ENCODE measurements at places on chromosomes 1 and 21. TPM values are rescaled to one million over a fixed set of nuclear protein-coding genes. Genes with fewer than 3 reads are reported as not detected.

L1TD1 gene
- total RNA-seq, result not detected

DNA sequence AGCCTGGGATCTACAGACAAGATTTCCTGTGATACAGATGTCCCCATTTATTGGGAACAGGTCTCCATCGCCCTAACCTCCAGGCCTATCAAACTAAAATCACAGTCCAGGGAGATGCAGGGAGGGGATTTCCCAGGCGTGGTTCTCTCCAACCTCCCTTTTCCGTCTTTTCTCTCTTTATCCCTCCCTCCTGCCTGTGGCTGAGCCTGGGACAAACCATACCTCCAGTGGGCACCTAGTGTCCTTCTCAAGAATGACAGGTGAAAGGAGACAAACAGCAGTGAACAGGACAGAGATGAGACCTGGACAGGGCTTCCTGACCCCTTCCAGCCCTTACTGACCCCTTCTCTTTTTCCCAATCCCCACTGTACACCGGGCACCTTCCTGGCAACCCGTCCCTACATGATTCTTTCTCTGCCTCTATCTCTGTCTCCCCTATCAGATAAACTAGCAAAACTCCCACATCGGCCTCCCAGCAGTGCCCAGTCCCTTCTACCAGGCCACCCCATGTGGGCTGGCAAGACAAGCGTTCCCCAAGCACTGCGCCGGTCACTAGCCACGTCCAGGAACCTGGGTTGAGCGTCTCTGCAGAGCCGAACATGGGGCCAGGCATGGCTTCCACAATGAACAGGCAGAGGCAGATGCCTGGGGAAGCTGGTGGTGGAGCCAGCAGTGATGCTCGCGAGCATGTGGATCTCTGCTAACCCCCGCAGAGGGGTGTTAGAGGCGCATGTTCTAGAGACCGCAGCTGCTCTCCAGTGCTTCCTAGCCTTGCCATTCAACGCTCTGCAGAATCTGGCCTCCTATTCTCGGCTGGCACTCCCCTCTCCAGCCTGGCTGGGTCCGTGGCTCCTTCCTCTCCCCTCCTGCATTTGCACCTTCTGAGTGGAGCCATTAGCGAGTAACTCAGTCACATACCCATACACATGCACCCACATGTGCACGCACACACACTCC is 54.7 kb downstream of the ELK4 start:
- peaks cover 10% of the 10 kb centered on the region for H3K27me3 ChIP-seq
- no peak for DNase-seq
- no peaks in the 10 kb centered on the region for H3K4me1 ChIP-seq
- H3K4me3 ChIP-seq, result no peak overlapping the region
- H3K36me3 ChIP-seq, result no peaks in the 10 kb centered on the region

DNA sequence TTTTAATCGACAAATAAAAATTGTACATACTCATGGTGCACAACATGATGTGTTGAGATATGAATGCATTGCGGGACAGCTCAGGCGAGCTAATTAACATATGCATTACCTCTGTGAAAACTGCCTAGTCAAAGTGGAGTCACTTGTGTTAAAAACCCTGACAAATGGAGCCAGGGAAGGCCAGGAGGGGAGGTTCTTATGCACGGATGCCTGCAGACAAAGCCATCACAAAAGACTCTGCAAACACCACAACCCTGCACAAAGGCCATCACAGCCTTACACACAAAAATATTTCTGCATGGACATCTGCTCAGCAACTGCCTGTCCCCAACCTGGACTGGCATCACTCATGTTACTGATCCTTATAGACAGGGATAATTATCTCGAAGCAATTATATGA is 204.4 kb upstream of the AJAP1 start:
- H3K27me3 ChIP-seq, result no peaks in the 10 kb centered on the region
- no peak for DNase-seq
- no peak overlapping the region for H3K27ac ChIP-seq

- no peaks in the 10 kb centered on the region for H3K36me3 ChIP-seq
- H3K4me1 ChIP-seq, result peaks cover 28% of the 10 kb centered on the region
- no peak overlapping the region for H3K27ac ChIP-seq
- no peak overlapping the region for H3K4me3 ChIP-seq
Measured at GRCh38 chr1:183593356-183593755, 3.1 kb upstream of the NCF2 start.

GRCh38 chr1:207810606-207811295 is 58.9 kb downstream of the CD46 start:
- H3K27me3 ChIP-seq, result no peaks in the 10 kb centered on the region
- no peak overlapping the region for H3K27ac ChIP-seq
- DNase-seq, result no peak
- no peak overlapping the region for H3K4me3 ChIP-seq

- no peak for DNase-seq
- no peaks in the 10 kb centered on the region for H3K27me3 ChIP-seq
- no peaks in the 10 kb centered on the region for H3K4me1 ChIP-seq
Measured at GRCh38 chr1:245768596-245768995, 613.8 kb downstream of the KIF26B start.

EPHB2 gene
- 0.36 TPM for total RNA-seq

LIPI gene
- not detected for total RNA-seq

DNA sequence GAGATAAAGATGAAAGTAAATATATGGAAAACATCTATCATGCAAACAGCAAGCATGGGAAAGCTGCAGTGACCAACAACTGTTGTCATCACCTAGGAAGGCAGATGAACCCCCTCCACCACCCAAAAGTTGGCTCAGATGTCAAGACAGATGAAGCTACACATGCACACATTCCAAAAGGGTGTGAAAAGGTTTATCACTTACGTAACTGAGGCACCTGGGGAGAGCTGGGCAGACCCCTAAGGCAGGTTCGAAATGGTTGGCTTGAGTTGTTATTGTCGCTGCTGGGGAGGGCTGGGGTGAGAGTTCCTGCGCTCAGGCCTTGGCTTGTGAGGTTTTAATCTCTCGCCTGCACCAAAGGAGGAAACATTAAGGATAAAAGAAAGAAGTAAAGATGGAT is 355.1 kb upstream of the CHRM3 start:
- H3K4me3 ChIP-seq, result no peak overlapping the region
- H3K4me1 ChIP-seq, result no peaks in the 10 kb centered on the region
- no peaks in the 10 kb centered on the region for H3K36me3 ChIP-seq
- H3K27me3 ChIP-seq, result no peaks in the 10 kb centered on the region
- no peak for DNase-seq
- H3K27ac ChIP-seq, result no peak overlapping the region

DNA sequence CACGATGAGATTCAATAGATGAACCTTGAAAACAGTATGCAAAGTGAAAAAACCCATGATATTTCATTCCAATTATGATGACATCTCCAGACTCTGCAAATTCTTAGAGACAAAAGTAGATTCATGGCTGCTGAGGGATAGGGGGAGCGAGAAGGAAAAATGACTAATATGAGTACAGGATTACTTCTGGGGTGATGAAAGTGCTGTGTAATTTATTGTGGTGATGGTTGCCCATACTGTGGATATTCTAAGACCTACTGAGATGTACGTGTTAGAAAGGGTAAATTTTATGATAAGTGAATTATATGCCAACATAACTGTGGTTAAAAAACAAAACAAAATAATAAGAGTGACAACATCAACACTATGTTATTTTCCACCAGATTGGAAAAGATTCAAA is 18.9 kb upstream of the RGS7 start:
- no peak overlapping the region for H3K27ac ChIP-seq
- no peaks in the 10 kb centered on the region for H3K27me3 ChIP-seq
- no peaks in the 10 kb centered on the region for H3K4me1 ChIP-seq
- no peak for DNase-seq

DNA sequence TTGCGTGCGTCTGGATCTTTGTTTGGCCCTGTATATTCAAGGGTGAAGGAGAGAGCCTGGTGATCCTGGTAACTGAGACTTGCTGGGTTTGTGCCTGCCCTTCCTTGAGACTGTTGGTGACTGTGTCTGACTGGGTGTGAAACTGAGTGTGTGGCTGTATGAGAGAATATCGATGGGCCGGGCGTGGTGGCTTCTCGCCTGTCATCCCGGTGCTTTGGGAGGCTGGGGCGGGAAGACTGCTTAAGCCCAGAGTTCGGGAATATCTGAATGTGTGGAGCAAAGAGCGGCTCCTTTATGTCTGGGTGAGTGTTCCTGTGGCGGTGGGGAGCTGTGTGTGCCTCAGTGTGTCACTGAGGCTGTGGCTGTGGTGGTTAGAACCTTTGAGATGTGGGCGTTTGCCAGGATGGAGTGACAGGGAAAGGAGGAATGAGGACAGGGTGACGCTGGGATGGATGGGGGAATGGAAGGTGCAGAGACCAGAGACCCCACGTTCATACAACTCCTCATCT is 2.7 kb upstream of the MARCKSL1 start:
- H3K36me3 ChIP-seq, result no peaks in the 10 kb centered on the region
- no peak overlapping the region for H3K4me3 ChIP-seq
- no peak for DNase-seq
- no peak overlapping the region for H3K27ac ChIP-seq
- H3K4me1 ChIP-seq, result peaks cover 37% of the 10 kb centered on the region
- H3K27me3 ChIP-seq, result no peaks in the 10 kb centered on the region

FCRL1 gene
- total RNA-seq, result not detected

Measured in CD4-positive, alpha-beta memory T cell (primary cell).